Inflammatory macrophage (primary cell): ENCODE measurements at places on chromosomes 3 and 15.

GRCh38 chr3:28349469-28350000 lies 911 bp upstream of the AZI2 start:
- peak; percentile 25 for DNase-seq

DNA sequence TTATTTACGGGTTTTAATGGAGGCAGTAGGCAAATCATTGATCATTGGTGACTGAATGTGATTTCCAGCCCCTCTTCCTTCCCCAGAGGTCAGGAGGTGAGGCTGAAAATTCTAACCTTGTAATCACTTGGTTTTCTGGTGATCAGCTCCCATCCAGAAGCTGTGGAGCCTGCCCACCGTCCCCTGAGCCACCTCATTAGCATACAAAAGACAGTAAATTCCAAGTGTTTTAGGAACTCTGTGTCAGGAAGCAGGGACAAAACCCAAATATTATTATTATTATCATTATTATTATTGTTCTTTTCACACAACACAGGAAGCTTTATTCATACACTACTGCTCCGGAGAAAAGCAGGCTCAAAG lies 18.2 kb downstream of the FOXB1 start:
- DNase-seq = no peak

GRCh38 chr3:39343076-39343717 lies 13.7 kb downstream of the CCR8 start:
- DNase-seq = no peak

DNA sequence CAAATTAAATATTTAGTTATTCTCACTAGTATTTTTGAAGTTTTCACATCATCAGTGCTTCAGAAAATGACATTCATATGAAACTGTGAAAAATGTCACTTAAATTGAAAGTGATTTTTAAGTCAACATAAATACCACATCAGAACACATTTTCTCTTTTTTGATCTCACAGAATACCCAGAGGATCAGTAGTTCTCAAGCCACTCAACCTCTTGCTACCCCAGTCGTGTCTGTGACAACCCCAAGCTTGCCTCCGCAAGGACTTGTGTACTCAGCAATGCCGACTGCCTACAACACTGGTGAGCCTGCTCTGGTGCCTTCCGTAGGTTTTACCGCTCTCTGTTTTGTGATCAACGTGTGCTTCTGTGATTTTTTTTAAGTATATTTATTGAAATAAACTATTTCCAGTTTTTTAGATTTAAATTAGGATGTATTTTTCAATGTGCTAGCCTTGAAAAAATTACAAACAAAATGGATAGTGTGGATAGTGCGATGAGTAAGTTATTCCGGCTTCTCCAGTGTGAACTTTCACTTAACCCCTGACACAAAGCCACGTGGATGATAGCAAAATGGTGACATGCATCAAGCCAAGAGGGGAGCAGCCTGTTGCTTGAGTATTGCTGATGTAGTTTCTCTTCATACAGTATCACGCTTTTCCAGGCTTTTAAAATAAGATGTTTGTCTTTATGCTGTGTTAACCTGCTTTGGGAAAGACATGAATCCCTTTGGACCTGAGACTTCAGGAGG lies 26.5 kb downstream of the LYSMD4 start:
- no peak for DNase-seq

GRCh38 chr15:42695527-42696071 lies 41.3 kb downstream of the CDAN1 start:
- DNase-seq = no peak
